Stimulated activated effector memory CD8-positive, alpha-beta T cell treated with anti-CD3 and anti-CD28 coated beads, Interleukin-12 subunit alpha, Interleukin-12 subunit beta, amount 100 ng/mL, for 72 hours (primary cell): ENCODE measurements at places on chromosomes 12 and 14.

DNA sequence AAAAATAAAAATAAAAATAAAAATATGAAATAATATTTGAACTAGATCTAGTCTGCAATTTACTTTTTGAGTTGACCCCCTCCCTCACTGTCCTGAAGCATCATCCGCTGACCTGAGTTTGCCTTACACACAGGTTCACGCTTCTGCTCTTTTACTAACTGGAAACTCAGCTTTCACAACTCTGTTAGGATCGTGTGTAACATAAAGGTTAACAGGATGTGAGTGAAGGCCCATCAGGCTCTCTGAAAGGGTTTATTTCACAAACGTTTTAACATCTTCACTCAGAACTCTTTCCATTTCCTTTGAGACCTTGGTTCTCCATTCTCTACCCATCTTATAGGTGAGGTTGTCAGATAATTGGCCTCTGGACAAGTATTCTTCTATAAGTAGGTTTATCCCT lies 191.4 kb downstream of the FOXN3 start:
- DNase-seq = no peak

DNA sequence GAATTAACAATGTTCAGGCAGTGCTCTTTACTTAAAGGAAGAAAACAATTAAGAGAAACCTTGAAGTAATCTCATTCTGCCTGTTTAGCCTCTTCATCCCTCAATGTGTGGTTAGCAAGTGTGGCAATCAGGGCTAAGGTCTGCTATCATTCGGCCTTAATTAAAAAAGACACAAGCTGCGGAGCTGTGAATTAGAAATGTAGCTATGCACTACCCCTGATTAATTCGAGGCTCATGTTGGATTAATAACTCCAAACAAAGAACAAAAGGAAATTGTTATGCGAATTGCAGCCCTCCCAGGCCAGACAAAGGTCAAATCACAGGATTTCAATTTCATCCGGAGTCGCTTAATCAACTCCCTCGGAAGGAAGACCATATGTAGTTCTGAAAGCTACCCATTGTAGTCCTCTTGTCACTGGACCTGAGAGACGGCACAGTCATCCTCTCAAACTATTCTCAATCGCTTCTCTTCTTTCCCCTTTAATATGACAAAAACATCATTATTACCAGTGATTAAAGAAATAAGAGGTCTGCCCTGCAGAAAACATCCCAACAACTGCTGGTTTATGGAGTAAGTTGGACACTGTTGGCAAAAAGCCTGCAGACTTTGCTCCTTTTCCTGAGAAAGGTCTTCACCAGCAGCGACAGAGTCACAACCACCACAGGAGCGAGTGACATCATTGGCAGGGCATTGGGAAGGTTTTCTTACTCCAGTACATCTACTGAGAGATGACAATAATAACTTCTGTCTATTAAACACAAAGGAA lies 71.1 kb upstream of the SOX5 start:
- no peak for DNase-seq

GRCh38 chr14:90780519-90780918 lies 35.7 kb downstream of the TTC7B start:
- no peak for DNase-seq

DNA sequence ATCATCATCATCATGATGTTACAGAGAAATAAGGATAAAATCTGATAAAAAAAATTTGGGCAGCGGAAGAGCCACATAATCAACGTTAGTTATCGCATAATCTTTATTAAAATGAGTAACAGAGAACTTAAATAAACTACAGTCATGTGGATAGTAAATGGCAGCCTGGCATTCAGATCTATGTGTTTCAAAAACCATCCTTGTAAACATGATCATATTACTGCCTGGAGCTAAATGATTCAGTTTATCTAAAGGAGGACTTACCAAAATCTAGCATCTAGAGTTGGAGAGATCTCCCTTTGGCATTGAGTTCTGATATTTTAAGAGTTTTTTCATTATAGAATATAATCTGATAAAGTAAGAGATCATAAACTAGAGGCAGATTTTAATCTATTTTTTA lies 200.1 kb upstream of the MGAT4C start:
- DNase-seq = no peak

- DNase-seq = no peak
Observed at GRCh38 chr14:32623300-32624093, 294.4 kb downstream of the AKAP6 start.

- no peak for DNase-seq
Observed at GRCh38 chr12:121217761-121218160, 7.8 kb downstream of the P2RX4 start.

DNA sequence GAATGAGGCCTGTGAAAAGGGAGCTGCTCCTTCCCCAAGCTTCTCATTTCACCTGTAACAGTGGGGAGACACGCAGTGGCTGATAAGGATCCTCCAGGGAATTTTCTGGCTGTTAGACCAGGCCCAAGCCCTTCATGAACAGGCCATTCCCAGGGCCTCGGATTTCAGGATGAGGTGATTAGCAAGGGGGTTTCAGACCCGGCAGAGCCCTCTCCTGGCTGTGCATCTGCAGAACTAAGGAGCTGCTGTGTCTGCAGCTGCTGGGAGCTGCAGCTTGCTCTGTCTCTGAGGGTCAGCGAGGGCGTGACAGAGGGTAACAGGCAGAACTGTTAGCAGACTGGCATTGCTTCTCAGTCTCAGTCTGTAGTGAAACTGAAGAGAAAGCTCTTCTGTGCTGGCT lies 110.4 kb downstream of the KCNA5 start:
- no peak for DNase-seq

- DNase-seq = no peak
Observed at GRCh38 chr12:5665615-5666014, 233.7 kb downstream of the NTF3 start.

DNA sequence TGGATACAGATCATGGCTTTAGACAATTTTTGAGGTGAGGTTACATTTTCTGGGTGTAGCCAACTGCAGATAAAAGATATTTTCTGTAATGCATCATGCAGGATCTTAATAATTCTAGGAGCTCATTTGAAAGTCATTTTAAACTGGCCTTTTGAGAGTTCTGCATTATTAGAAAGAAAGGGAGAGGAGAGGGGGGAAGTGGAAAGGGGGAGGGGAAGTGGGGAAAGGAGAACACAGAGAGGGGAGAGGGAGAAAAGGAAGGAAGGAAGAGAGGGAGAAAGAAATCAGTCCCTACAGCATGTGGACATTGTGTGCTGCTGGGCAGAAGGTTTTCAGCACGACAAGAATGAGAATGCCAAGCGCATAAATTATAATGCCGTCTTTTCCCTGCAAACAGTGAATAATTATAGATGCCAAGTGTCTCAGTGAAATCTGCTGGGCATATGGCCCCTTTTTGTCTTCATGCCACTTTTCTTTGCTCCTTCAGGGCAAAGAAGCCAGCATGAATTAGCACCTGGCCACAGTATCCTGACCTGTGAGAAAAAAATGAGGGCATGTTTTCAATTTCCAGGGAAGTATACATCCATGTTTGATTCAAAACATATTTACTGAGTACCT lies 22.7 kb upstream of the PPP2R5C start:
- no peak for DNase-seq

DNA sequence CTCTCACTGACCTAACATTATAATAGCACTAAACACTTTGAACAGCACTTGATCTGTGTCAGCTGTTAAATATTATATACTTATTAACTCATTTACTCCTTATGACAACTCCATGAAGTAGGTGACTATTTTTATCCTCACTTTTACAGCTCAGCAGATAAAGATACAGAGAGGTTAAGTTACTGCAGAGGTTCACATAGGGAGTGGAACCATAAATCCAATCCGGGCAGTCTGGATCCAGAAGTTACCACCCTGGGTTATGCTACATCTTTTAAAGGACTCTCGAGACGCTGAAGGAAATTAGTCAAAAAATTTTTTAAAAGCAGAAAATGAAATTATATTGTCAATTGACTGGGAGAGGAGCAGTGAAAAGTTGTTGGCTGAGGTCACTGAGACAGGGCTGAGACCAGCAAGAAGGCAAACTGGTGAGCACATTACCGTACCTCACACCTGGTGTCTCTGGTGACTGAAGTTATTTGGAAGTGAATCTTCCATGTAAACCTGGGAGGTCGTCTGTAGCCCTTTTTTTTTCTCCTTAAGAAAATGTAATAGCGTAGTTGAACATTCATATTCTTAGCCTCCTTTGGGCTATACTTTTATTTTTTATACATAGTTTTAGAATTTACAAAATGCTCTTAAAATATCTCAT lies 1.2 kb upstream of the RIMKLB start:
- no peak for DNase-seq

- DNase-seq = no peak
Observed at GRCh38 chr14:51792809-51793208, 67.6 kb upstream of the GNG2 start.

DNA sequence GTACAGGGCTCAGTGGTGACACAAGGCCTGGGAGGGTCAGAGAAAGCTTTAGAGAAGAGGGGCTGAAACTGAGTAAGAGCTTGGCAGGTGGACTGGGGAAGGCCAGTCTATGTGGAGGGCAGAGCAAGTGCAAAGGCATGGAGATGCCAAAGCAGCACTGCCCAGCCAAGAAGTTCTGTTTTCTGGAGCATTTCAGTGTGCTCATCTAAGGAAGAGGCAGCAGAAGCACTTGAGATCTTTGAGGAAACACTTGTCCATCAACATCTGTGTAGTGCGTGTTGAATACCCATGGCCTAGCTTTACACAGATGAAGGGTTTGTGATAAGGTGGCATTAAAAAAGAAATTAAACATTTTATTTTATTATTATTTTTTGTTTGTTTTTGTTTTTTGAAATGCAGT lies 52.8 kb downstream of the FOS start:
- DNase-seq = no peak

DNA sequence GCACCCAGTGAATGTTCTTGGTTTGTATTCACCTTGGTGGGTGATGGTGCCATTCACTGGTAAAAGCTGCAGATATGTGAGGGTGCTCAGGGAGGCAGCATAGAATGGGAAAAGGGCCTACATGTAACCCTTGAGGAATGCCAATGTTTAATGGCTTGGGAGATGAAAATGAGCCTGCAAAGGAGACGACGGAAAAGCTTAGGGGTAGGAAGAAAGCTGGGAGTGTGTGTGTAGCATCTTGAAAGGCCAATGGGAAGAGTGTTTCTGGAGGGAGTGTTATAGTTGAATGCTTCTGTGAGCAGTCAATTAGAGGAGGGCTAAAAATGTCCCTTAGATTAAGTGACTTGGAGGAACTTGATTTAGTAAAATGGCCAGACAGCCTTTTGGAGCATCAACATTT lies 24.9 kb downstream of the PPM1A start:
- no peak for DNase-seq
